ENCODE measurements at places on chromosomes 6 and 20. TPM values are rescaled to one million over a fixed set of nuclear protein-coding genes. Genes with fewer than 3 reads are reported as not detected.

GRCh38 chr6:113616701-113617274 lies 240.4 kb upstream of the MARCKS start:
- no peak for DNase-seq

- no peak for DNase-seq
Measured at GRCh38 chr20:49078310-49078709, 32.2 kb downstream of the CSE1L start.

DNA sequence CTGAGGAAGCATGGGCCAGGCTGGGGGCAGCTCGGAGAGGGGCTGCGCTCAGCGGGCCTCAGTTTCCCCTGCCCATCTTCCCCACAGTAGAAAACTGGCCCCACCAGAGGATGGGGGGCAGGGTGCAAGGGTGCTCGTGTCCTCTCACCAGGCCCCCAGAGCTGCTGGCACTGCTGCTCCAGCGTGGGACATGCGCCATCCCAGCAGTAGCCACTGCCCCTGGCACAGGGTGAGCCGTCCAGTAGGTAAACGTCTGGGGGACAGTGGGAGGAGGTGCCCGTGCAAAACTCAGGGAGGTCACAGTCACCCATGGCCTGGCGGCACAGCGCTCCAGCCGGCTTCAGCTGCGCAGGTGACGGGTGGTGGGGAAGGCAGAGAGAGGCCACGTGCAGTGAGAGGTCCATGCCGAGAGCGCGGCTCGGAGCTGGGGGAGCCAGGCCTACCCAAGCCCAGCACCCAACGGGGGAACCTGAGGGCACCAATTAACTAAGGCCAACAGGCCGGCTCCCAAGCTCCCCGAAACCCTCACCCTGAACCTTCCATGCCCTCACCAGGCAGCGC lies 8.9 kb upstream of the GFRA4 start:
- no peak for DNase-seq

DNA sequence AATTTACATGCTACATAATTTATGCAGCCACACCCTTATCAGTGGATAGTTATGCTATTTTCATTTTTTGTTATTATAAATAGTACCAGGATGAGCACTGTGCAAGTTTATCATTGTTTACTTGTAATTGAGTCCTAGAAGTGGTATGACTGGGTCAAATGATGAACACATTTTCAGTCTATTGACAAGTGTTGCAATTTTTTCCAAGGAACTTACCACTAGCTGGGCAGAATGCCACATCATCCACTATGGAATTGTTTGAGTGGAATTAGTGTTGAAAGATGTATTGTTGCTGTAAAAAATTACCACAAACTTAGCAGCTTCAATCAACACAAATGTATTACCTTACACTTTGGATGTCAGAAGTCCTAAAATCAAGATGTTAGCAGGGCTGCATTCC lies 38.1 kb upstream of the OPN5 start:
- DNase-seq, result no peak

DNA sequence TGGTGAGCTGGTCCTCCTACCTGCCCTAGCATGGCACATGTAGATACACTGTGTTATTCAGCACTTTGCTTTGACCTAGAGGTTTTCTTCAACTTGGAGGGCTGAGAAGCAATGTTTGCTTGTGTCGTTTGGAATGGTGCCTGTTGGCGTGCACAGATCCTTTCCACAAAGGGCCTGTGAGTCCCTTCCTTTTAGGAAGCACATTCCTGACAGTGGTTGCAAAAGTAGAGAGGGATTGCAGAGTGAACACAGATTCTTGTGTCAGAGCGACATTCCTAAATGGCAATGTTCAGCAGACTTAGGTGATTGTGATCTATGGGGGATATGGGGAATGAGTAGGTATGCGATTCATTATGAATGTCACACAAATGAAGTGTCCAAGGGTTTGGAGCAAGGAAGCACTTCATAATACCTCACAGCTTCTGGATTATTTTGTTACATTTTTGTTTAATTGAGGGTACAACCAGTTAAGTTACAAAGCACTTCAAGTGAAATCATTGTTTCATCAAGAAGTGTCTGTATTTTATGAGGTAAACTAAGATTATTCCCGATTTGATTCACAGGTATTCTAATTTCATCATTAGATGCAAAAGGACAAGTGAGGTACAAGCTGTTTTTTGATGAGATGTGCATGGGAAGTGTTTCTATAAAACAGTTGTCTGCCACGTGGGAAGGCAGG lies 713 bp upstream of the RNF144B start:
- peak; percentile 87 for DNase-seq

Gene SYNE1
- 26.5 TPM for polyA plus RNA-seq

Gene ENPP1
- polyA plus RNA-seq, result 0.36 TPM

Gene KIAA0408
- polyA plus RNA-seq, result not detected

All from endothelial cell of umbilical vein (primary cell).